ENCODE measurements at places on chromosomes 7 and 10.

GRCh38 chr10:124624466-124624865 is 119.7 kb downstream of the FAM53B start:
- DNase-seq, result no peak

- no peak for DNase-seq
These were observed 87.5 kb downstream of the FRMD4A start for GRCh38 chr10:14243221-14243620.

DNA sequence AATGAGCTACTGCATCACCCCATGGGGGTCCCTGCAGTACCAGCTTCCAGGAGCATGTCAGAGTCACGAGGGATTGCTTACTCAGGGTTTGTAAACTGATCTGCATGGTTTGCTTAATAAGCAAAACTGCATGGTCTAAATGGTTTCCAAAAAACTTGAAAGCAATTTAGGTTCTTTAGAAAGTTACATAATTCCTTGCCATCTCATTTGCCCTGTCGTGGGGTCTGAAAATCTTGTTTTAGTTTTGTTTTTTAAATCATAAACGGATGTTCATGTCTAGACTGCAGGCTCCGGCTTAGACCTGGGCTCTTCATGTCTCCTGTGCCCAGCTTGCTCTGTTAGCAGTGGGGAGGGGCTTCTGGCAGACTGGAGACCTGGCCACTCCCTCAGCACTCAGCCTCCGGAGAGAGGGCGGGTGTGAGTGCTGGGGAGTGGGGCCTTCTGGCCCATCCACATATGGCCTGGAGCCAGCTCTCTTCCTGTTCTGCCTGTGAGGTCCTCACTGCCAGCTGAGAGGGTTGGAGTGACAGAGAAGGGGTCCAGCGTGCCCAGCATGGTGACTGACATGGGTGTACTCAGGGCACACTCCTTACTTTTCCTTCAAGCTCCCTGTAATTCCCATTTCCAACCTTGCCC is 17.5 kb downstream of the PRF1 start:
- DNase-seq, result peak; percentile 60

DNA sequence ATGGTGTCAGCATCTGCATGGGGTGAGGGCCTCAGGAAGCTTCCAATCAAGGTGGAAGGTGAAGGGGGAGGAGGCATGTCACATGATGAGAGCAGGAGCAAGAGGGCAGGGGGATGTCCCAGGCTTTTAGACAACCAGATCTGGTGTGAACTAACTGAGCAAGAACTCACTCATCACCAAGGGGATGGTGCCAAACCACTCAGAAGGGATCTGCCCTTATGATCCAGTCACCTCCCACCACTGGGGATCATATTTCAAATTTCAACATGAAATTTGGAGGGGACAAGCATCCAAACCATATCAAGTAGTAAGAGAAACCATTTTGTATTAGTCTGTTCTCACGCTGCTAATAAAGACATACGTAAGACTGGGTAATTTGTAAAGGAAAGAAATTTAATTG is 33.6 kb downstream of the THNSL1 start:
- no peak for DNase-seq

GRCh38 chr7:102009628-102010027 is 192.2 kb downstream of the CUX1 start:
- DNase-seq, result no peak

- no peak for DNase-seq
These were observed 2.7 kb downstream of the AOC1 start for GRCh38 chr7:150855046-150855445.

DNA sequence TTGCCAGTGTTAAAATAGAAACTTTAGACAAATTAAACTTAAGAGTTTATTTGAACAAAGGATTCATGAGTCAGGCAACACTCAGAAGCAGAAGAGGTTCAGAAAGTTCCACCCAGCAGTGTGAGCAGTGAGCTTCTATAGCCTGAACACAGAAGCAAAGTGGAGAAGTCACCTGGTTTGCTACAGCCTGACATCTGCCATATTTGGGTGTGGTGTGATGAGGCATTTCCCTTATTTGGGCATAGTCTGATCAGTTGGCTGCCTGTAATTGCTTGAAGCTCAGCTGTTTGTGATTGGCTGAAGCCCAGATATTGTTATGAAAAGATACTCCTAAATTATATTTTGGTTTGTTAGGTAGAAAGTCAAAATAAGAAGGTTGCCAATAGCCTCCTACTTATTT is 39.1 kb downstream of the VWC2 start:
- no peak for DNase-seq

GRCh38 chr7:15280078-15280733 is 281.6 kb downstream of the AGMO start:
- no peak for DNase-seq

GRCh38 chr7:40299097-40299496 is 164.3 kb downstream of the SUGCT start:
- no peak for DNase-seq

DNA sequence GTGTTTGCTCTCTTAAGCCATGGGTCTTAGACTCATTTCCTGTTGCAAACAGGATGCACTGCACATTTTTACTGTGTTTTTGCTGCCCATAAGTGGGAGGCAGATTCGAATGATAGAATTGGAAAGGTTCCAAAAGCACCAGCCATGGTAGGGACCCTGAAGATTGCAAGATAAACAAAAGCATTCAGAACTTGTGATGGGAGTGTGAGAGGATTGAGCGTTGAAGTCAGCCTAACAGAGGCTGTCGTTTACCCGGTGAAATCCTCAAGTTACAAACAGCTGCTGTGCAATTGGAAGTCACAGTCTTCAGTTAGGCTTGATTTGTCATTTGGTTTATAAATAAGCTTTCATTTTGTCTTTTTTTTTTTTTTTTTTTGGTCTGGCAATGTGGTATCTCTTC is 192.7 kb upstream of the MKI67 start:
- no peak for DNase-seq

- no peak for DNase-seq
These were observed 266.7 kb upstream of the PLXDC2 start for GRCh38 chr10:19549503-19549902.

GRCh38 chr7:65216469-65216868 is 157.2 kb upstream of the ZNF92 start:
- peak; percentile 48 for DNase-seq

DNA sequence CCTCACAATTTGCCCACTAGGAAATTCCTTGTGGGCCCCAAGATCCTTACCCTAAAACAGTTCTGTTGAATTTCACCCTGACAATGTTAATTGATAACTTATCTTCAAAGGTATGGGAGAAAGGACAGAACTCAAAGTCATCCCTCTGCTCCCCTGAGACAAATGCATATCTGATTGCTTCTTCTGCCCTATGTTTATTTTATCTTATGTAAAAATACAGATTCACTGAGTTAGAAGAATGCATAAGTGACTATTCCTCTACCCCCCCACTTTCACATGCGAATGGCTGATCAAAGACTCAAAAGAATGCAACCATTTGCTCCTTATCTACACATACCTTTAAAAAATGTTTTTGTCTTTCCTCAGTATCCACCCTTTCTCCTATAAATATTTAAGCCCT is 235.7 kb upstream of the SEMA3C start:
- no peak for DNase-seq

GRCh38 chr10:49200854-49201253 is 12.7 kb upstream of the TMEM273 start:
- no peak for DNase-seq

GRCh38 chr7:158828133-158829020 is 932 bp downstream of the ESYT2 start:
- DNase-seq, result peak; percentile 59

DNA sequence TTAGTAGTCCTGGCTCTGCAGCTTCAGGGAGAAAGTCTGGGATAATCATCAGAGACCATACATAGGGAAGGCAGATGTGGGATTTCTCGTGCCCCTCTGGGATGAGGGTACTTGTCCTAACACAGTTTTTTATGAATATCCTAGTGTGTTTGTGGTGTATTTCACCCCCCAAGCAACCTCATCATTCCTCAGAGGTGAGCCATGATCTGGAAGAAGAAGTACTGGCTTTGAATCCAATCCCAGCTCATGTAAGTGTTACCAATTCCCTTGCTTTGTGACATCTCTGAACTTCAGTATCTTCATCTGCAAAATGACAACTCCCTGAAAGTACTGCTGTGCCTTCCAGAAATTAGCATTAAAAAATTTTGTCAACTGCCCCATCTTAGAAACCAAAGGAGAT is 347.5 kb upstream of the ZMIZ1 start:
- no peak for DNase-seq

GRCh38 chr10:74276416-74276815 is 125.4 kb downstream of the ADK start:
- no peak for DNase-seq

DNA sequence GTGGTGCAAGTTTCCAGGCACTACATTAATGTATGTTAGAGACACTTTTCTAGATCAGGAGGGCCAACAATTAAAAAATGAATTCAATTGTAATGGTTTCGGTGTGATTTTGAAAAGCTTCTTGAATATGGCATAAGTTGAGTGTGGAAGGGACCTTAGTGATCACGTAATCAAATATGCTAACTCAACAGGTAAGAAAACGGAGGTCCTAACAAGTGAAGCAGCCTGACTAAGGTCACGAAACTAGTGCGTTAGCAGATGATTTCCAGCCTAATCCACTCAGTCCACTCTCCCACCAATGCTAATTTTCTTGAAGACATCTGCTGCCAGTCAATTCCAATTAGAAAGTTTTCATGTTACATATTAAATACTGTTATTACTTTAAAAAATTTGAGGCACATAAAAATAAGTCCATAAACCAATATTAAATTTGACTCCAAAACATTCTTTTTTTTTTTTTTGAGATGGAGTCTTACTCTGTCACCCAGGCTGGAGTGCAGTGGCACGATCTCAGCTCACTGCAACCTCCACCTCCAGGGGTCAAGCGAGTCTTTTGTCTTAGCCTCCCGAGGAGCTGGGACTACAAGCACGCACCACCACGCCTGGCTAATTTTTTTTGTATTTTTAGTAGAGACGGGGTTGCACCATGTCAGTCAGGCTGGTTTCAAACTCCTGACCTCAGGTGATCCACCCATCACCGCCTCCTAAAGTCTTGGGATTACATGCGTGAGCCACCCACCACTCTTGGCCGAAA is 2.3 kb upstream of the RSBN1L start:
- no peak for DNase-seq

- no peak for DNase-seq
These were observed 213.1 kb downstream of the ELFN1 start for GRCh38 chr7:1883031-1883761.

DNA sequence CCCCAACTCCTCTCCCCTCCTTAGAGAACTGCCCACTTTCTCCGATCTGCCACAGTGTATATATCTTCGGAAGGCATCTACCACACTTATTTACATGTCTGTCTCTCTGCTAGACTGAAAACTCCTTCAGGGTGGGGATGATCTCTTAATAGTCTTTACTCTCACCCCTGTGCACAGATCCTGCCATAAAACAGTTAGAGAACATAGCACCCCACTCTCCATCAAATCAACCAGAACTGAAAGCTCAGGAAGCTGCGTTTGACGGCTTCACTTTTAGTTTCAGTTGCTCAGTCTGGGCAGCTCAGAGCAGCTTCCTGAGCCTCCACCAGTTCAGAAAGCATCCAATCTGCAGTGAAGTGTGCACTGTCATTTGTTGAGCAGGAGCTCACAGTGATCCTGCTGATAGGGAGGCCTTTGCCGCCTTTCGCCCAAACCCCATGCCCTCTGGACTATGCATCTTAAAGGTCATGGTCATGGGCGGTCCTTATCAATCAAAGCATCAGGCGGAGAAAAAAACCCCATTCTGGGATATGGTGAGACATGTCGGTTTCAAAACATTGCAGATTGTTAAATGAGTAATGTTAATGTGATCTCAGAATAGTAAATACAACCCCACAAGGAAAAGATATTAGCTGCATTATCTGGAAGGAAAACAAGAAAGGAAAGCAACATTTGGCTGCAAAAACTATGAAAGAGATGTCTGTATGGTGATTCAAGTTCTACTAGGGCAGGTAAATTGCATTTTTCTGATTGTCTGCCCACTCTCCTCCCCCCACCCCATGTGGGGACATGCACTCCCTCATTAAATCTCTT is 167.1 kb upstream of the ADO start:
- DNase-seq, result no peak

DNA sequence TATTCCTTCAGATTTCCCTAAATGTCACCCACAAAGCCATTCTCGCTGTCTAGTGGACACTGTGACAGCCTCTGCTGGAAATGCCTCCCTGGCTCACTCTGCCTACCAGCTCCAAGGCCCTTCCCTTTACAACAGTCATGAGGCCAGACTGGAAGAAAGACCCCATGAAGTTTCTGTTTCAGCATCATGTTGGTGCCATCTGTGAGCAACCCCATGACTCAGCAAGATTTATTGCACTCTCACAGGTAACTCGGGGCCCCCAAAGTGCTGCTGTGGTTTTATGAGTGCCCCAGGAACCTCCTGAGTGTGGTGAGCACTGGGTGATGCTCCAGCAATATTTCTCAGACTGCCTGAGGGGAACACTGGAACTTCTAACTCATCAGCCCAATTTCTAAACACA is 218.6 kb downstream of the ZNF33B start:
- no peak for DNase-seq

DNA sequence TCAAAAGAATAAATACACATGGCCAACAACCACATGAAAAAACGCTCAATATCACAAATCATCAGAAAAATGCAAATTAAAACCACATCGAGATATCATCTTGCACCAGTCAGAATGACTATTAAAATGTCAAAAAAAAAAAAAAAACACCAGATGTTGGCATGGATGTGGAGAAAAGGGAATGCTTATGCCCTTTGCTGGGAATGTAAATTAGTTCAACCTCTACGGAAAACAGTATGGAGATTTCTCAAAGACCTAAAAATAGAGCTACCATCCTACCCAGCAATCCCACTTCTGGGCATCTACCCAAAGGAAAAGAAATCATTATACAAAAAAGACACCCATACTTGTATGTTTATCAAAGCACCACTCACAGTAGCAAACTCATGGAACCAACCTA is 45.0 kb upstream of the DIP2C start:
- DNase-seq, result no peak

DNA sequence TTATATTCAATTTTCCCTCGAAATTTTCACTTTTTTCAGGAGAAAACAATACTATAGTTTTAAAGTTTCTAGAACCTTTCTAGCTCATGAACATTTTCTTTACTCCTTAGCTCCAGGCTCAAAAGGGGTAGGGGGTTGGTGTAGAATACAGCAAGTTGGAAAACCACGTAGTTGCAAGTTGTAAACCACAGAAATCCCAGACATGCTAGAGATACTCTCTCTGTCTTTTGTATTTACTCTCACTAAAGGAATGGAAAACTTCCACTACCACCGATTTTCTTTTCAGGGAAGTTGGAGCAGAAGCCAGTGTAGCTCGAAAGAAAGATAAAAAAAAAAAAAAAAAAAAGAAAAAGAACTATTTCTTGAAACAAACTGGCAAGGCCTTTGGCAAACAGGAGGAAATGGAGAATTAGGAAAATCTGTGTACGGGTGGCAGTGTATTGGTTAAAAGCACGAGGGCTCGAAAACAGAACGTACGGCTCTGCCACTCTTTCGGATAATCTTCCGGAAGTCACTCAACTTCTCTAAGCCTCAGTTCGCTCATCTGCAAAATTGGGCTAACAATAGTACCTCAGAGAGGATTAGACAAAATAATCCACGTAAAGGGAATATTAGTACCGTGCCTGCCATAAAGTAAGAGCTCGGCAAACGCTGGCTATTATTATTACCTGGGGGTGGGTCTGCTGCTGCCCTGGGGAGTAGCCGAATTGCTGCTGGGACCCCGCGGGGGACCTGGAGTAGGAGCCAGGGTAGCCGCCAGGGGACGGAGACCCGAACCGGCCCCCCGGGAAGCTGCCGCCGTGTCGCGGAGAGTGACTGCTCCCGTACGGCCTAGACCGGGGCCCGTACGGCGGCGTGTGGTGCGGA is 628 bp downstream of the MPLKIP start:
- no peak for DNase-seq
